ENCODE measurements at places on chromosomes 2 and 18.

- no peak for DNase-seq
Measured at GRCh38 chr2:233082931-233083755, 23.0 kb downstream of the INPP5D start.

DNA sequence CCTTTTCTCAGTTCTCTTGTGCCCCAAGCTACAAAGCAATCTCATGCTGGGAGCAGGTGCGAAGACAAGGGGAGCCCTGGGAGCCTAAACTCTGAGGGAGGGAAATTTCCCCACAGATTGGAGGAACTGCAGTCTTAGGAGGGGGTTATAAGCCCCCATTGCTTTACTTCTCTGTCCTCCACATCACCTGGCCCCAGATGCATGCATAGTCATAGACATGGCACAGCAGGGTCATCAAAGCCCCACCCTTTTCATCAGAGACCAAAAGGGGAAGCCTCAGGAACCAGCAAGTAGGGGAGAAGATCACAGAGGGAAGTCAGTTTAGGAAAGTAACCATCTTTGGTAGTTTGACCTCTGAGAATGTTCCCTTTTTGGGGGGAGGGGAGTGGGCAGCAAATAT, 33.7 kb downstream of the LANCL1 start:
- DNase-seq, result no peak

DNA sequence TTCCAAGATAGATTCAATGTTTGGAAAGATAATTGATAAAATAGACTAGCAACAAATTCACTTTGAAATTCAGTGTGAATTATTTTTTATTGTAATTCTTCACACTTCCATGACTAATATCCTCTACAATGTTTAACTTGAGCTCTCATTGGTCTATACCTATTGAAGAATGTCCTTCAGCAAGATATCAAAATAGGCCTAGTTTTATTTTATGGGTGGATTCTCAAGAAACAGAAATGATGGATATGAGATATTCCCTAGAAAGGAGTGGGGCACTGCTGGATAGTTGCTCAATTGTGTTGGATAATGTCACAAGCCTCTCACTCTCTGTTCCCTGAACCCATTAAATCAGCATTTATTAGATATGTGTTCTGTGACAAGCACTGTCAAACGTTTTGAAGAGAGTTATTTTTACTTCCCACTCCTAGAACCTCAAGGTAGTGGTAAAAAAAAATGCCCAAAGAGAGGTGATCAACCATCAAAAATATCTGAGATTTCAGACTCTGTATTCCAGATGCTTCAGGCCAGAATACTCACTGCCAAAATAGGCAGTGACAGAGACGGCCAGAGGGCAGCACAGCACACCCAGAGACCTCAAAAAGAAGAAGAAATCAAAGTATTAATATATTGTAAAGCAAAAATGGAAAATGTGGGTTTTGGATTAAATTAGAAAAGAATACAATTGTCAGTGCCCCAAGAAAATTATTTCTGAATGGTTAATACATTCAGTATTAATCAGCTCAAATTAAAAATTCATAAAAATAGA, 87.5 kb downstream of the TRIB2 start:
- DNase-seq, result no peak

DNA sequence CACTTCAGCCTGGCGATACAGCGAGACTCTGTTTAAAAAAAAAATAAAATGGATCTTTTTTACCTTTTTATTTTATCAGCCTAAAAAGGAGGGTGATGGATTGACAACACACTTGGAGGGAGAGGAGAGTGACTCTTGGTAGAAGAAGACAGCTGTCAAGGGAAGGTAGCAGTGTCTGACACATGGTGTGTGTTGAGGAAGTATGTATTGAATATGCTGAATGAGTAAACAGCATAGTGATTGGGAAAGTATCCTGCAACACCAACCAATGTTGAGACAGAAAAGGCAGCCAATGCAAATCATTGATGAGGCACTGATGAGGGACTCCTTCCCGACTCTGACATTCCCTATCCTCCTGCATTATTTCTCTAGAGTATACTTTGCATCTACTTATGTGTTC, 306.4 kb downstream of the LPIN1 start:
- no peak for DNase-seq

DNA sequence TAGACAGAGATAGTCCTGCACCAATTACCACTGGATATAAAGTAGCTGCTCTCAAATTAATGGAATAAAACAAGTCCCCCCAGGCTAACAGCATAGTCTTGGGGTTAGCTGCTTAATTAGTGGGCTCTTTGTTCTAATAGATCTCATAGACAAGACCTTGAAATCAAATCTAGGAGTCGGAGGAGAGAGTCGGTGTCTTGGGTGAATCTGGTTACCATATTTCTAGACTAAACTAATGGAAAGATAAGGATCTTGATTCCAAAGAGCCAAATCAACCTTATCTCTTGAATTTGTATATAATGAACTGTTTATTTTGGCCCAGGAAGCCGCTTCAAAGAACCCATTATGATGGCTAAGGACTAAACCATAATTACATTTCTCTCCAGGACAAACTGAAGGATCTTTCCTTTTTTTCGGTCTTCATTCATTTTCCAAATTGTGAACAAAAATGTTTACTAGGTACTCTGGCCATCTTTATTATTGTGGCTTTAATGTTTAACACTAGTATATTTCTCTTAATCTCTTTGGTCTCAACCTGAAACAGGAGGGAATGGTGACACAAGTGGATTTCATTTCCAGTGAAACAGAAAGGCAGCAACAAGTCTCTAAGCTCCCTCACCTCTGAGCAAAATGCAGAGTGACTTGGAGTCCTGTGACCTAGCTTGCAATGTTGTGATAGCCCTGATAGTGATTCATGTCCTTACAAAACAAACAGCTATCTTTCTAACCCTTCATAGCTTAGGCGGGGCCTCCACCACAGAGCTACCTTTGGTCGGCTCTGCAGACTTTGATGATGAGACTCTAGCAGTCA, 137.9 kb upstream of the PARD3B start:
- no peak for DNase-seq
